ENCODE measurements at places on chromosomes 7 and 10. TPM values are rescaled to one million over a fixed set of nuclear protein-coding genes. Genes with fewer than 3 reads are reported as not detected.

DNA sequence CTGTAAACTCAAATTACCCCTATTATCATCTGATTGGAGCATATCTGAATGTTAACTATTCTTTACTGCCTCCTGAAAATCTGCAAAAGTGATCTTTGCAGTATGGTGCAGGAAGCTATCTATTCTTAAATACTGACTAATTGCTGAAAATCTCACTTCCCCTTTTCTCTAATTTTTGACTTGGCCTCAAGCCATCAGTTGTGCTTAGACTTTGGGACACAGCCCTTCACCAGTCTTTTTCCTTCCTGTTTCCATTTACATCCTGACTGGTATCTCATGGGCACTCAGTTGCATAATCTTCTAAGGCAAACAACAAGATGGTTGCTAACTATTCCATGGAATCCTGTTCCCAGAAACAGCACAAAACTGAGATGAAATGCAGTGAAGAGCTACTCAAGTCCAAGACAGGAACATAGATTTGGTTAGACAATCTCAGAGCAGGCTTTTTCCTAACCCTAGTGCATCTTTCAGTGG, 228.5 kb downstream of the SORCS1 start:
- DNase-seq = no peak

DNA sequence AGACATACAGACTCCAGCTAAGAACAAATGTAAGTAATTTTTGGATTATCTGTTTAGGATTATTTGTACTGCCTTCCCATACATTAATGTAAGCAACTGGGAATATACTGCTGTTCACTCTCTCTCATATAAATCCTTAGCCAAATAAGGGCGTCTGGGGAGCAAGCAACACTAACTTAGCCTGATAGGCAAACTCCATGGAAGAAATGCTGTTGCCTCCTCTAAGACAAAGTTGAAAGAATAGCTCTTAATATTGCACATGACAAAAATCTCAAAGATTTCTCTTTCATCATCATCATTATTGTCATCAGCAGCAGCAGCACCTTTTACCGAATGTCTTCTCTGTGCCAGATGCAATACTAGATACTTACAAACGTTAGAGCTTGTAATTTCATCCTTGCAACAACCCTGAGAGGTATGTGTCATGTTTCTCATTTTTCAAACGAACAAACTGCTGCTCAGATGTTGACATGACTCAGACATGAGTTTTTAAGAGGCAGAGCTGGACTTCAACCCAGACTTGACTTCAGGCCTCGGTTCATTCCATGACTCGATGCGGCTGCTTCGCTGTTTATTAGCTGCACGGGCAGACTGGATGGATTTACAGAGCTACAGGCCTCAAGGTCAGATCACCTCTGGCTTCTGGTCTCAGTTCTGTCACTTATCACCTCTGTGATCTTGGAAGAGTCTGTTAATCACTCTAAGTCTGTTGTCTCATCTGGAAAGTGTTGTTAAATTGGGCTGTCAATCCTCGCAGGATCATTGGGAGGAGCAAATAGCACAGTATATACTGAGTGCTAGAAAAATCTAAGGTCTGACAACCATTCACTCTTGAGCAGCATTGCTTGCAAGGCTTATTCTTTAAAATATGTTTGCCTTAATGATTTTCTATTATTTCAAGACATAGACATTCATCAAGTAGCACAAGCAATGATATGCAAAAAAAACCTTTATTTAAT, 126.3 kb upstream of the CELF2 start:
- no peak for DNase-seq

The CRHR2 gene
- 0.57 TPM for total RNA-seq

The SMIM30 gene
- 127 TPM for total RNA-seq

The TLX1 gene
- total RNA-seq = not detected

GRCh38 chr10:93077860-93078337, 4.2 kb downstream of the CYP26A1 start:
- DNase-seq = no peak

DNA sequence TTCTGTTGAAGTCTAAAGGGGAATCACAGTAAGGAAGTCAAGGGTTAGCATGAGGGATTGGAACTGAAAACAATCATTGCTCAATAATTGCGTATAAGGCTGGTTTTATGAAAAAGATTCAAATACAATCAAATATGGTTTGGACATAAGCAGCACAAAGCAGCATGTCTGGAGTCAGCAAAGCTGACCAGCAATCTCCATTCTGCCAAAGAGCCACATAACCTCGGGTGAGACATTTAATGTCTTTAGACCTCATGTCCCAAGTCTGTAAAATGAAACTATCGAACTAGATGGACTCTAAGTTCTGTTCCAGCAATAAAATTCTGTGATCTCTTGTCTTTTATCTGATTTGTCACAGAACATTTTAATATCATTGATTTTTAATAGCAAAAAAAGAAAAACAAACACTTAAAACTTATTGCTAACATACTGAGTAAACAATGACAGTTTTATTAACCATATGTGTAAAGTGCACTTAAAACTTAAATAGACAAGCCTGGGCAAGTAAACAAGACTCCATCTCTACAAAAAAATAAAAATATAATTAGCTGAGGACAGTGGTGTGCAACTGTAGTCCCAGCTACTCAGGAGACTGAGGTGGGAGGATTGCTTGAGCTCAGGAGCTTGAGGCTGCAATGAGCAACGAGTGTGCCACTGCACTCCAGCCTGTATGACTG, 217.0 kb downstream of the MAGI2 start:
- DNase-seq = no peak

The PNLIPRP2 gene
- not detected for total RNA-seq

GRCh38 chr10:132364594-132364970, 32.4 kb upstream of the PWWP2B start:
- DNase-seq = peak; percentile 24

GRCh38 chr7:105788816-105789349, 87.5 kb downstream of the ATXN7L1 start:
- no peak for DNase-seq

The PRSS1 gene
- not detected for total RNA-seq
